Ascending aorta (tissue), 2 donors: ENCODE measurements at places on chromosomes 4 and X.

GRCh38 chr4:57023104-57023503 is 44.4 kb downstream of the POLR2B start:
- DNase-seq, result no peak

DNA sequence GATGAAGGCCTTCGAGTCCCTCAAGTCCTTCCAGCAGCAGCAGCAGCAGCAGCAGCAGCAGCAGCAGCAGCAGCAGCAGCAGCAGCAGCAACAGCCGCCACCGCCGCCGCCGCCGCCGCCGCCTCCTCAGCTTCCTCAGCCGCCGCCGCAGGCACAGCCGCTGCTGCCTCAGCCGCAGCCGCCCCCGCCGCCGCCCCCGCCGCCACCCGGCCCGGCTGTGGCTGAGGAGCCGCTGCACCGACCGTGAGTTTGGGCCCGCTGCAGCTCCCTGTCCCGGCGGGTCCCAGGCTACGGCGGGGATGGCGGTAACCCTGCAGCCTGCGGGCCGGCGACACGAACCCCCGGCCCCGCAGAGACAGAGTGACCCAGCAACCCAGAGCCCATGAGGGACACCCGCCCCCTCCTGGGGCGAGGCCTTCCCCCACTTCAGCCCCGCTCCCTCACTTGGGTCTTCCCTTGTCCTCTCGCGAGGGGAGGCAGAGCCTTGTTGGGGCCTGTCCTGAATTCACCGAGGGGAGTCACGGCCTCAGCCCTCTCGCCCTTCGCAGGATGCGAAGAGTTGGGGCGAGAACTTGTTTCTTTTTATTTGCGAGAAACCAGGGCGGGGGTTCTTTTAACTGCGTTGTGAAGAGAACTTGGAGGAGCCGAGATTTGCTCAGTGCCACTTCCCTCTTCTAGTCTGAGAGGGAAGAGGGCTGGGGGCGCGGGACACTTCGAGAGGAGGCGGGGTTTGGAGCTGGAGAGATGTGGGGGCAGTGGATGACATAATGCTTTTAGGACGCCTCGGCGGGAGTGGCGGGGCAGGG is 568 bp downstream of the HTT start:
- peak; percentile 79 for DNase-seq

DNA sequence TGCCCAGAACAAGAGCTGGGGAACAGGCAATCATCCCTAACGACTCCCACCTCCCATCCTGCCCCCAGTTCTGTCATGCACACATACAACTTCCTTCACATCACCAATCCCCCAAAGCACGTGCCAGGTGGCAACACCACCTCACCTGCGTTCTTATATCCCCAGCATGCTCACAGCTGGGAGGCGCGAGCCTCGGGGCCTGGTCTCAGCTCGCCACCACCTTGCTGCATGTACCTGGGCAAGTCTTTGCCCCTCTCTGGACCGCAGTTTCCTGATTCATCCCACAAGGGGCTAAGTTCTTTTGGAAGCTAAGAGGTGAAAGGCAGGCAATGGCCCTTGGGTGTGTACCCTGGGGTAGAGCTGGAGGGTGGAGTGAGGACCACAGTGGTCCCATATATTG is 119.2 kb upstream of the PJA1 start:
- no peak for DNase-seq

- no peak for DNase-seq
Measured at GRCh38 chr4:69546134-69546765, 50.5 kb upstream of the UGT2B4 start.
